ENCODE measurements at places on chromosomes 6 and 20.

- DNase-seq: no peak
Measured at GRCh38 chr20:12053353-12053752, 135.7 kb downstream of the BTBD3 start.

GRCh38 chr6:16950302-16950701 lies 151.5 kb upstream of the STMND1 start:
- DNase-seq: no peak

GRCh38 chr6:169233181-169233580 lies 20.5 kb downstream of the THBS2 start:
- DNase-seq: no peak

DNA sequence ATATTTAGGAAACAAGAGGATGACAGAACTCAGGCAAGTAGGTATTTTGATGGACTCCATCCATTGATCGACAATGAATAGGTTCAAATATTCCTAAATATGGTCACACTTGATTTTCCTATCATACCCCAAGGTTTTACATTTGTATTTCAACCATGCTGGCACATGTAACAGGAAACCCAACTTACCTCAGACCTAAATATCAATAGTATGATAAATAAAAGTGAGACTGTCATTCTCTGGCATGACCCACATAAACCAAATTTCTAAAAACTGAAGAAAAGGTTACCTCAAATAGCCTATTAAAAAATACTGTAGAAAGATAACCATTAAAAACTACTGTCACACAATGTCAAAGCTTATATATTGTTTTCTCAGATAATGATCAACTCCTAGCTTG lies 97.3 kb downstream of the PRDM1 start:
- no peak for DNase-seq

- no peak for DNase-seq
Measured at GRCh38 chr20:16459019-16459700, 114.1 kb downstream of the KIF16B start.

DNA sequence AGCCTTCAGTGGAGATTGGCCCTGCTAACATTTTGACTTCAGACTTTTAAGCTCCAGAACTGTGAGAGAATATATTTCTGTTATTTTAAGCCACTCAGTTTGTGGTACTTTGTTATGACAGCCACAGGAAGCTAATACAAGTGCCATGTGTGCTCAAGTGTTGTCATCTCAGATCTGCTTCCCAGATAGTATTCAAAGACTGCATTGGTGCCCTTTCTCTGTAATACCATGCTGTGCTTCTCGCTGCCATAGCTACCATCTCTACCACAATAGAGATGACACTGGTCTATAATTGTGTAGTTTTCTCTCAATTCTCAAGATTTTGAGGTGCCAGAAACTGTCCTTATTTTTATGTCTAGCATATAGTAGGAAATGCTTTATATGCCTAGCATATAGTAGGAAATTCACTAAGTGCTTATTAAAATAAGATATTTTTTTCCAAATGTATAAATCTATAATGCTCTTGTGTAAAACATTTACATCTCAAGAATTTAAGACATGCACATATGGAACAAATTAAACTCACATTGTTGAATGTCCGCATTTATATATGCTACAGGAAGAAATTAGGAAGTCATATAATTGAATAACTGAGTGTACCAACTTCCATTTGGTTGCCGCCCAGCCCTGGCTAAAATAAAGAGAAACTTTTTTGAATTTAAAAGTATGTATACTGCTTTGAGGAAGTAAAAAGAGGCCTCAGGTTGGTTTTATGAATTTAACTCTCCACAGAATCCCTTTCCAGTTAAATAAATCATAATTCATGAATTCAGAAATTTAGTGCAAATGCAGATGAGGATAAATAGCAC lies 77.6 kb downstream of the TPBG start:
- DNase-seq: no peak

DNA sequence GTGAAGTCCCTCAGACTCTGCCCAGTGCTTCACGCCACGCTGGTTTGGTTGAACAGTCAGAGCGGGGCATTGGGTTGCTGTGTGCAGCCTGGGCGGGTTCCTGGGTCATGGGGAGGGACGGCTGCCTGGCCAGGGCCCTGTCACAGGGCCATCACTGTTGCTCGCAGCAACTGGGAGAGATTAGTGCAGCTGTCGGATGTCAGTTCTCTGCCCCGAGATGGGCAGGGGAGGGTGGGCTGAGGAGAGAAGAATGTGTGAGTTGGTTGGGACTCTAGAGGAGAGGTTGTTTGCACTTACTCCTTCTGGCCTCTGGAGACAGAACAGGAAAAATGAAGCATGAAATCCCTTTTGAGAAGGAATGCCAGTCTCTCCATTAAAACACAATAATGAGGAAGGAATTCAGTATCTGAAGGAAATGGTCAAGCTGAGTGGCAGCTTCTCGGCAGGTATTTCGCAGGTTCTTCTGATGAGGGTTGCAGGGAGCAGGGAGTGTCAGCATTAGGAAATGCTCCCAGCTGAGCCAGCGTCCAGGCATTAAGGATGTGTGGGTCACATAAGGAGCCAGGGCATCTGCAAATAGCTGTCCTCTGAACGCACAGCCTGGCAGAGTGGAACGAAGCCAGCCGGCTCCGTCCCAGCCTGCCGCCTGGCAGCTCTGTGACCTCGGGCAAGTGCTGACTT lies 95.9 kb downstream of the SSR1 start:
- DNase-seq: no peak

GRCh38 chr6:16624636-16625290 lies 136.5 kb downstream of the ATXN1 start:
- no peak for DNase-seq

DNA sequence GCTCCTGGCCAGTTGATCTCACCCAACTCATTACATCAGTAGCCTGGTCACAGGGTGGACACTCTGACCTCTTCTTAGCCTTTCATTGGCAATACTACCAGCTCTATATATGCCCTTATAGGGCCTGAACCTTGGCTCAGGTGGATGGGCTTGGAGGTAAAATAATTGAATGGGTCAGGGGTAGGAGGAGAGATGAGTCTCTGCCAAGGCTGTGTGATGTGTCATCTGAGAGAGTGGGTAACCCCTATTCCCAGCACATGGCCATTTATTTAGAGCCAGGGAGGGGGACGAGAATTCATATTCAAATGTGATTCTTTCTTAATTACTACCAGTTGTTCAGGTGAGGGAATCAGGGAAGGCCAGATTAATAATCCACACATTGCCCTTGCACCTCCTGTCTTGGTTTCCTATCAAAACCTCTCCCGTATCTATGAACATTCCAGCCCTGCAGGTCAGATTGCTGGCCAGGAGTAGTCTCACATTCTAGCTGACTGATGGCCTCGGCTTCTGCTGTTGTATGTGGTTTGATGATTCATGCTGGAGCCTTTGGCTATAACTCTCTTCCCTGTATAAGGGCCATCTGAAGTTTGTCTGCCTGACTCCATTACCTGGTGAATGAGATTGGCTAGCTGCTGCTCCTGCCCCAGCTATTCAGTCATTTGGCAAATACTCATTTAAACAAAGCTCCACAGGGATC lies 13.4 kb downstream of the C20orf173 start:
- DNase-seq: no peak

GRCh38 chr6:116291701-116292396 lies 12.1 kb upstream of the TSPYL1 start:
- DNase-seq: no peak

GRCh38 chr6:142378138-142378875 lies 76.5 kb downstream of the ADGRG6 start:
- DNase-seq: no peak

GRCh38 chr6:30761791-30762429 lies 17.6 kb upstream of the IER3 start:
- DNase-seq: no peak

GRCh38 chr6:27250277-27251111 lies 3.0 kb downstream of the PRSS16 start:
- no peak for DNase-seq

GRCh38 chr6:135811644-135812526 lies 39.6 kb upstream of the PDE7B start:
- DNase-seq: no peak

DNA sequence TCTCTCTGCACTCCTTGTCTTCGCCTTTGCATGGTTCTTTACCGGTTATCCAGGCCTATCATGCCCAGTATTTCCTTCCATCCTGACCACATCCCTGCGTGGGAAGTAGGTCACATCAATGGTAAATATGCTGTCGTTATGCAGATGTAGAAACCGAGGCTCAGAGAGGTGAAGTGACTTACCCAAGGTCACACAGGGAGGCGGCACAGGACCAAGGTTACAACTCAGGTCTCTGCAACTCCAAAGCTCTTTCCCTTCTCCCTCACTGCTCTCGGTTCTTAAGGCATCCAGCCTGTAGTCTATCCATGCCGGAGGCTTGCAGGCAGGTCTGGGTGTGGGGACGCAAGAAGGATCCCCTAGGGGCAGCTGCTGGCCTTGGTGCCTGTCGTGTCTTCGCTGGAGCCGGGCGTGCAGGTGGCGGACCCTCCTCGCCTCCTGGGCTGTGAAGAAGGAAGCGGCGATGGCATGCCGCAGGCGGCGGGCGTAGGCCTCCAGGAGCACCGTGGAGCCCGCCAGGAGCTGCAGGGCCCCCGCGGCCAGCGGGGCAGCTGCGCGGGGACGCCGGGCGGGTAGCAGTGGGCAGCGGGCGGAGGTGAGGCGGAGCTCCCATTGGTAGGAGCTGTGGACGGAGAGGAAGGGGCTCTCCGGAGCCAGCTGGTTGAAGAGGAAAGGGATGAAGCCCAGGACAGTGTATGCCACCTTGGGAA lies 9.1 kb downstream of the OCSTAMP start:
- DNase-seq: no peak

GRCh38 chr20:50450881-50451752 lies 59.1 kb upstream of the PTPN1 start:
- DNase-seq: no peak

GRCh38 chr6:10276106-10276505 lies 138.8 kb downstream of the TFAP2A start:
- no peak for DNase-seq

- no peak for DNase-seq
Measured at GRCh38 chr6:147881432-147881831, 372.9 kb downstream of the SAMD5 start.

DNA sequence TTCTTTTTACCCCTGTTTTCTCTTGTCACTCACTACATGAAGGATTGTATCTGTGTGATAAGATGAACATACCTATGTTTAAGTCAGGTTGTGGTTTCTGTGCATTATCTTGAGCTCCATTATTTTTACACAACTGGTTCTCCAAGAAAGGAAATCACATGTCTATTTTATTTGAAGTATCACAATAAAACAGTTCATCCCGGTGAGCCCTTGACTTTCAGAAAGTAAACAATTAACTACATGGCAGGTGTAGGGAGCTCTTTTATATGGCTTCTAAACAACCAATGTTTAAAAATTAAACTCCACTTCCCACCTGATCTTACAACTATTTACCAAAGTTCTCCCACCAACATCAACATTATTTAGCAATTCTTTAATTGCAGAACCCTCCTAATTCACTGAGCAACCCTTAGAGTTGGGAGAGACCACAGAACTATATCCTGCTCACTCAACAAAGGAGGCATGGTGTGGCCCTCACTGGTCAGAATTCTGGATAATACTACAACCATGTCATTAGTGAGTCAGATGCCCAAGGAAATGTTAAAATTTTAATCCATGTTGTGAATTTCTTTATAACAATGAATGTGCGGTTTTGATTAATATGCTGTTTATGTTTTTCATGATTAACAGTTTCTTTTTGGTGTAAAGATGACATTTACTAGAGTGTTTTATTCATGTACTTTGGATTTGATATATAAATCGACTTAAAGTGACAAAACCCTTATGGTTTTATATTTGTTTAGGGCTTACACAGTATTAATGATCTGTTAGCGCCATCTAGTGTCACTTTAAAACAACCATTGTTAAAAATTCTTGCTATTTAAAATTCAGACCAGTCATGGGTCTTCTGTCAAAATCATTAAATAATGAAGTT lies 50.0 kb upstream of the SCGN start:
- no peak for DNase-seq

GRCh38 chr6:85251300-85251699 lies 198.6 kb upstream of the NT5E start:
- no peak for DNase-seq

Data from stimulated activated naive CD4-positive, alpha-beta T cell treated with Interleukin-2 at 50 U/mL for 16 hours (primary cell).